ENCODE measurements at places on chromosomes 5 and 9.

DNA sequence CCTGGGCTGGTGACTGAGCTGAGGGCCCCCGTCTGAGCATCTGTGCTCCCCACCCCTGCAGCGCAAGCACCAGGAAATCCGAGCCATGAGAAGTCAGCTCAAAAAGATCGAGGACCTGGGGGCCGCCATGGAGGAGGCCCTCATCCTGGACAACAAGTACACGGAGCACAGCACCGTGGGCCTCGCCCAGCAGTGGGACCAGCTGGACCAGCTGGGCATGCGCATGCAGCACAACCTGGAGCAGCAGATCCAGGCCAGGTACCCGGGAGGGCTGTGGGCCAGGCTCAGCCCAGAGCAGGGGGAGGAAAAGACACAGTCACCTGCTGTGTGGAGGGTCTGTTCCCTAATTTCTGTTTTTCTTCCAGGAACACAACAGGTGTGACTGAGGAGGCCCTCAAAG lies 24.6 kb downstream of the DYNC2I2 start:
- DNase-seq, result no peak

DNA sequence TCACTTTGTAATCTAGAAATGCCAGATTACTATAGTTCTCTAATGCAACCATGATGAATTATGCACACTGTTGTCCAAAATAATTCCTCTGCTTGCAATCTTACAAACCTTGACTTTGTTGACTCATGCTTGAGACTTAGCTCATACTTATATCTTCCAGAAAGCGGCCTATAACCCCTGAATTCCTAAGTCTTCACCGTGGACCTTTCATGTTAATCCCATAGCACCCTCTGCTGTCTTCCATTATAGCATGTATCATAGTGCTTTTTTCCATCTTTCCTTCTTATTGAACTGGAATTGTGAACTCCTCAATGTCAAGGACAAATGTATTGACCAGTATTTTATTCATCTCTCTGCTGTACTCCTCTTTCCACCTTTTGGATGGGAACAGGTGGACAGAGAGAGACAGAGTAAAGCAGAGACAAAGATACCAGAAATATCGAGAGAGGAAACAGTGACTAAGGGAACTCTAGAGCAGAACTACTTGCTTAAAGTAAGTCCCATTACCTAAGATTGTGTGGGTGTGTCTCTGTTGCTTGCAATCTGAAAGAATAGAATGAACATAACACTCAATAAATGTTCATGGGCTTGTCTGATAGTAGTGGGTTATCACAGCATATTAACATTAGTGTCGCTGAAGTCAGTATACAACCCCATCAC lies 110.0 kb downstream of the LURAP1L start:
- no peak for DNase-seq

- DNase-seq, result no peak
Observed at GRCh38 chr9:2473681-2474080, 147.9 kb upstream of the VLDLR start.

DNA sequence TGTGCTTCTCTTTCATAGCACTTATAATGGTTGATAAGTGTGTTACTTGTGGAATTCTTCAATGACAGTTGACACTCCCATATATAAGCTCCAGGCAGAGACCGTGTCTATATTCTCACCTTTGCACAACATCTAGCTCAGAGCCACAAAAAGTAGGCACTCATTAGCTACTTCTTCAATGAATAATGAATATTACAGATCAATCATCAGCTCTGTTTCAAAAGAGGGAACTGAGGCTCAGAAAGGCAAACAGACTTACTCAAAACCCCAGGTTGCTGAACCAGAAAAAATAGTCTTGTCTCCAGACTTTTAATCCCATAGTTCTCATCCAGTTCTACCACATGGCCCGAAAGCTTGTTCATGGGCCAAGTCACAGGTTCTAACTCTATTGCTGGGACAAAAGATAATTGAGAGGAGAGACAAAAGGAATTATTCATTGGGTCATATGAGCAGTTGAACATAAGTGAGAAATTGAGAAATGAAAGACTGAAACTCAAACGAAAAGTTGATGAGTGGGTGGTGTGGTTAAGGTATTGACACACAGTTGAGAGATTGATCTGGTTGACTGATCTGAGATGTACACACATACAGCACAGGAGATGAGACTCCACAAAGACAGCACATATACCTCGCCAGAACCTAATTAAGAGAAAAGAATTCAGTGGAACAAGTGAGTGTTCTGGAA lies 381.6 kb downstream of the EFNA5 start:
- DNase-seq, result no peak

- no peak for DNase-seq
Observed at GRCh38 chr9:110028676-110029075, 179.3 kb downstream of the C9orf152 start.

DNA sequence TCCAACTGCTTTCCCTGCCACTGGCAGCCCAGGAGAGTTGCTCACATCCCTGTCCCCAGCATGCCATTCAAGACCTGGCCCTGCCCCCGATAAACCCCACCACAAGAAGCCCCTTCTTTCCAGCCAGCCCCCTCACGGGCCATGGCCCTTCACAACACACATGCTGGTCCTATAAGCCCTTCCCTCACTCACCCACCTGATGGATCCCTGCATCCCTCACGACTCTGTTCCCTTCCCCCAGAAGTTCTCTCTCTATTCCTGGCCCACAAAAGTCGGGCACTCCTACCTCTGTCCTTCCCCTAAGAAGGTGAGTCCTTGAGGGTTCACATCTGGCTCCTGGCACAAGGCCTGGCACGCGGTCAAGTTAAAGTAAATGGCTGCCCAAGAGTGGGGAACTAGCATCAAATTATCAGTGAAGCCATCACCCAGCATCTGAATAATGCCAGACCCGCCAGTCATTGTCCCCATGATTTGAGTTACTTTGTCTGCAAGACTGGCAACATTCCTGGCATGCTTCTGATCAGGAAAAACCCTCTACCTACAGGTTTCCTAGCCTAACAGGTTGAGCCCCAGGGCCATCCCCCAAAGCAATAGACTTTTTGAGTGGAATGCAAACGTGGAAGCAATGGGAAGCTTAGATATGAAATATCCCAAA lies 65.9 kb downstream of the CRB2 start:
- DNase-seq, result no peak

DNA sequence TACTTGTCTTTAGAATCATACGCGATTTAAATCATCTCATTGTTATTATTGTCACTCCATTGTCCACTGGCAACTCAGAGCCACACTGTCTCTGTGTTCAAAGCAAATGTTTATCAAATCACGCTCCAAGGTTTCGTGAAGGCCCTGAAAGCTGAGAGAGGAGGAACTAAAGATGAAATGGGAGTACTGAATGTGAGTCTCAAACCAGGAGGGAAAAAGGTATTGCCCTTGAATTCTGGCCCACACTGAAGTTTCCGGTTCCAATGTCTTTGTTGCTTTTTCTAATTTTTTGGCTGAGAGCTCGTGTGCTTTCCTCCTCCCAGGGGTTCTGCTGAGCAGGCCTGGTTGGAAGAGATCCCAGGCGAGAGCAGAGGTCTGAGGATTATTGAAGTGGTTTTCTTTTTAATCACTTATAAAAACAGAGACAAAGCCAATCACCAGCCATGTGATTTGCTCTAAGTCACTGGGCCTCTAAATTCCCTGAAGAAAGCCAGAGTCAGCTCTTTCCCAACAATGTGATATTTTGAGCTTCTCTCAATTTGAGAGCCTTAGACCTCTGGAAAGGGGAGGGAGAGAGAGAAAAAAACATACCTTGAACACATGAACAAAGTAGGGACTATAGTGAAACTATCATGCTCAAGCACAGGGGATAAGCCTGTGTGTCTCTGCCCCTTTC lies 420.8 kb upstream of the GRAMD2B start:
- no peak for DNase-seq

GRCh38 chr5:124582561-124582840 lies 163.9 kb downstream of the ZNF608 start:
- DNase-seq, result no peak

DNA sequence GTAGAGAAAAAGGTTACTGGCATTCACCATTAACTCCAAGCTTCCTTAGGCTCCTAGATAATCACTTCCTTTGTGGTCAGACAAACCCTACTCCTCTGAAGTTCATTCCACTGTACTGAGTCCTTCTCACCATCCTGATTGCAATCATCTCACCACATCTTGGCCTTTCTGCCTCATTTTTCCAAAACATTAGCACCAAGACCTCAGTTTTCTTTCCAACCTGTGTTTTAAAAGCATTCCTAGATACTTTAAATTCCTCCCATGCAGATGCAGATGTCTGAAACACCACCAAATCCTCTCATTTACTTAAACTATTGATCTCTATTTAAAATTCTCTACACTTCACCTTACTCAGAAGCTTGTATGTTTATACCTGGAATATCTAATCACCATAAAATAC lies 961.3 kb upstream of the CTNND2 start:
- no peak for DNase-seq

DNA sequence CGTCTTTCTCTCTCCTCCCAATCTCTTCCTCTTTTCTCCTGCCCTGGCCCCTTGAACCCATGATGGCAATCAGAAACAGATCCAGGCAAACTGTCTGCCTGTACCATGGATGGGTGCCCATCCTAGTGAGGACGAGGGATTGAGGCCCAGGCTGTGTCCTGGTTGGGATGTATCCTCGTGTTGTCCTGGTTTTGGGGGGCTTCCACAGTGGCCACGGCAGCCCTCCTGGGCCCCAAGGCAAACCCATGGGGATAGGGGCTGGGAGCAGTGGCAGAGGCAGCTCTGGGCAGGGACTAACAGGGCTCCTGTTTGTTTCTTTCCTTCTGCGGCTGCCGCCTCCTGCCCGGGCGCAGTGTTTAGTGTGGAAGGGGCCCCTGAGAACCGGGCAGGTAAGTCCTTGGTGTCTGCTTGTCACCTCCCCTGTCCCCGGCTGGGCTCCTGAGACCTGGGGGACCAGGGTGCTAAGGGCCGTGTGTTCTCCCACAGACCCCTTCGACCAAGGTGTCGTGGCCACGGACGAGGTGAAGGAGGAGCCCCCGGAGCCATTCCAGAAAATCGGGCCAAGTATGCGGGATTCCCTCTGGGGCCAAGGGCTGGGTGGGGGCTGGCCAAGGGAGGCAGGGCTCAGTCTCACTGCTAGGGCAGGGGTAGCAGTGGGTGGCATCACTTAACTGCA lies 70.0 kb downstream of the AMBP start:
- DNase-seq, result no peak

GRCh38 chr5:124309241-124309980 lies 437.0 kb downstream of the ZNF608 start:
- no peak for DNase-seq

DNA sequence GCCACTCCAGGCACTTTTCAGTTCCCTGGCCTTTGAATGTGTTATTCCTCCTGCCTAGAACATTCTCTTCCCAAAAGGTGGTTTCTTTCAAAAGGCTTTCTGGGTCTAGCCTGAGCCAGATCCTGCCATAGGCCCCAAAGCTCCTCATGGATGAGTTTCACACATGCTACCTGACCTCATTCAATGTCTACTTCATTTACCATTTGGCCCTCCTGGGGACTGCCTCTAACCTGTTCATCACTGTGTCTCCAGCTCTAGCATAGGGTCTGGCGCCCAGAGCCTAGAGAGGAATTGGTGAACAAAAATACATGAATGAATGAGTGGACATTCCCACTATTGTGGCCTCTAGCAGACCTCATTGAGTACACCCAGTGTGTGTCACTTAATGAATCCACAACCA lies 5.4 kb upstream of the P4HA2 start:
- DNase-seq, result no peak

DNA sequence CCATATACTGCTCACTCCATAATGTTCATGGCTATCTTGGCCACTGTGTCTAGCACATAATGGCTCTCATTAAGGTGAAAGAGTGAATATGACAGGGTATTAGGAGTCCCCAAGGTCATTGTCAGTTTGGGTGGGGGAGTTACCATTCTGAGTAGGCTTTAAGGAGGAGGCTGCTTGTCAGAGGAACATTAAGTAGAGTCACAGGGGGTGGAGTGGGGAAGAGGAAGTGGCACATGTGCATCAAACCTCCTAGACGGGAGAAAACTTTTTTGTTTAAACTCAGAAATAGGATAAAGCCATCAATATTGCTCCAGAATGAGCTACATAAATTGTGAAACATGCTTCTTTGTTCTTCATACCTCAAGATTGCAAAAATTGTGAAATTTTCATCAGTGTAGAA lies 45.5 kb downstream of the DAB2IP start:
- no peak for DNase-seq

- no peak for DNase-seq
Observed at GRCh38 chr5:158302029-158302428, 443.1 kb upstream of the CLINT1 start.

GRCh38 chr9:124013309-124014210 lies 2.0 kb downstream of the LHX2 start:
- DNase-seq, result no peak
